ENCODE measurements at places on chromosomes 2 and 18.

DNA sequence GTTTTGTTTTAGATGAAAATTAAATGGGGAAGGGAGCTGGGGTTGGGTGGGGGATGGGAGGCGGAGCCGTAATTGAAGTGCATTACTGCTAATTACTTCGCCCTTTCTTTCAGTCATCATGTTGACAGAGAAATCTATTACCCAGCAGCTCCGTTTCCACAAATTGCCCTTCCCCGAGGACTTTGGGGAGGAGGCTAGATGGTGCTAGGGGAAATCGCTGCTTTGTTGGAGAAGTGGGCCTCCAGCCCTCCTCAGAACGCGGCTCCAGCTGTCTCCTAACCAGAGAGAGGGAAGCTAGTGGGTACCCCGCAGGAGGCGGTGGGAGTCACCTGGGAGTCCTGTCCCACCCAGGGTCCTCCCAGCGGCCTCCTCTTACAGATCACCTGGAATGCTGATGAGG, 130.9 kb upstream of the MYCN start:
- no peak for DNase-seq

- DNase-seq, result no peak
Observed at GRCh38 chr2:67733517-67733916, 329.3 kb downstream of the C1D start.

DNA sequence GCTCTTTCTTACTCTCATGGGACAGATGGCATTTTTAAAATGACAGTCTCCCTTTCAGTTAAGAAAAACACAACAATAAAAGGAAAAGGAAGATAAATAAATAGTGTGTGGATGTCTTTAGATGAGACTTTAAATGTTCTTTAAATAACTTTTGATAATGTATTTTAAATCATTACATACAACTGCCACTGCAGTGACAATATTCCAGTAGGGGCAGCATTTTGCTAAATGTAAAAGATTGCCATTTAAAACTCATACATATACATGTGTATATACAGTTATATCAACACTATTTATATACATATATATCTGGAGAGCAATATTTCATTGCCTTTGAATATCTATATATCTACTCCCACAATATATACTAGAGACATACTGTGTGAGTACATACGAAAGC, 90.7 kb downstream of the INO80D start:
- DNase-seq, result no peak

DNA sequence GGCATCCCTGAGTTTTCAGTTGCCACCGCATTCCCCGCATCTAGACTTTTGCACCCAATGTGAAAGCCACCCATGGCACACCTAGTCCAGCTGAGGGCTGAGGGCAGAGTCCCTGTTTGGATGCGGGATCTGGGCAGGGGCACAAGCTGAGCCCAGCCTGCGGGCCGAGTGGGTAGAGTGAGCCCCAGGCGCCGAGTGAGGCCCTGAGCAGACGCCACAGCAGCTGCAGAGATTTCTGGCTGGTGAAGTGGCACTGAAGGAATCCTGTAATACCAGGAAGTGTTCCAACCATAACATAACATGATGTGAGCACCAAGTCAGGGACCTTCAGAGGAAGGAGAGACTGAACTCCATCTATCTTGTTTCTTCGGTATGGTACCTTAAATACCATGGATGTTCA, 27.7 kb upstream of the FRZB start:
- DNase-seq, result no peak

DNA sequence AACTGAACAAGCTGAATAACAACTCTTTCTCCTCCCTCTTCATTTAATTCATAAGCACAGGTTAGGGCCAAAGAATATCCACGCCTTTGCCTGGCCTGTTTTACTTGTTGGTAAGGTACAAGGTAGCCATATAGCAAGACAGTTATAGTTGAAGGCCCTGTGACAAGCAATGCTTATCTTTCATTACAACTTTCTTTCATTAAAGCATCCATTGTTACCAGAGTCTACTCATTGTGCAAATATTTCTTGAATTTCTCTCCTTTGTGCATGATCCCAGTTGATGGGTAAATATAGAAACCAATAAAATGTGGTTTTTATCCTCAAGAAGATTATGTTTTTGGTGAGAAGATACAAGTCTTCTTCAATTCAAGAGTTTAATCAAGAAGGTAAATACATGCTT, 140.2 kb downstream of the UBE2E3 start:
- DNase-seq, result no peak

DNA sequence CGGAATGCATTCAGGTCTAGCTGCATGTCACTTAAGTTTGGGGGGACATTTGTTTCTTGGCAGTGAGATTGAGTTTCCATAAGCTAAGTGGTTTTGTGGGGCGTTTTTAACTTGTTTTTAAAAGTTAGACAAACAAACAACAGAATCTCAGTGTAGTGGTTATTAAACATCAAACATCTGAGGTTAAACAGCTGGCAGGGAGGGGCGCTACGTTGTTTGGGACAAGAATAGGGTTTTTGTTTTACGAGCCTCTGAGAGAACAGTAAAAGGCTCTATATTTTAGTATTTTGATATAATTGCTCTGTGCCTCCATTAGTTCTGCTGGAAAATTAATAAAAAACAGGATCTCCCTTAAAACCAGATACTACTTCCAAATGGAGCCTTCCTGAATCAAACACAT, 41.6 kb upstream of the TMEM177 start:
- DNase-seq, result no peak

- DNase-seq, result peak; percentile 90
Observed at GRCh38 chr2:40353231-40353630, 98.7 kb downstream of the SLC8A1 start.

GRCh38 chr18:35099911-35100310, 58.7 kb downstream of the MAPRE2 start:
- no peak for DNase-seq

DNA sequence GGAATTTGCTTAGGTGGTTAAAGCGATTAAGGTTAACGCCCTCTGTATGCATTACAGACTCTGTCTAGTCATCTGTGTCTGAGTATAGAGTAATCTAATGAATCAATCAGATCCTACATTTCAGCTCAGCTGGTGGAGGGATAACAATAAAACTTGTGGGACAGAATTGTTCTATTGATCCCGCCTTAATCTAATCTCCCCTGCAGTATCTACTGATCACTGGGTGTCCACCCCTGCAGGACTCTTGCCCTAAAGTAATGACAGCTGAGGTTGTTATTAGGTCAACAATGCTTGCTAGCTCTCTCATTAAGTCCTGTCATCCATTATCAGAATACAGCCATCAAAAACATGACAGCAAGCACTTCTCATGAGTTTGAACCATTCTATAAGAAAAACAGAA, 462.6 kb upstream of the TMEFF2 start:
- peak; percentile 54 for DNase-seq

GRCh38 chr2:48715042-48715899, 40.3 kb downstream of the LHCGR start:
- DNase-seq, result no peak

DNA sequence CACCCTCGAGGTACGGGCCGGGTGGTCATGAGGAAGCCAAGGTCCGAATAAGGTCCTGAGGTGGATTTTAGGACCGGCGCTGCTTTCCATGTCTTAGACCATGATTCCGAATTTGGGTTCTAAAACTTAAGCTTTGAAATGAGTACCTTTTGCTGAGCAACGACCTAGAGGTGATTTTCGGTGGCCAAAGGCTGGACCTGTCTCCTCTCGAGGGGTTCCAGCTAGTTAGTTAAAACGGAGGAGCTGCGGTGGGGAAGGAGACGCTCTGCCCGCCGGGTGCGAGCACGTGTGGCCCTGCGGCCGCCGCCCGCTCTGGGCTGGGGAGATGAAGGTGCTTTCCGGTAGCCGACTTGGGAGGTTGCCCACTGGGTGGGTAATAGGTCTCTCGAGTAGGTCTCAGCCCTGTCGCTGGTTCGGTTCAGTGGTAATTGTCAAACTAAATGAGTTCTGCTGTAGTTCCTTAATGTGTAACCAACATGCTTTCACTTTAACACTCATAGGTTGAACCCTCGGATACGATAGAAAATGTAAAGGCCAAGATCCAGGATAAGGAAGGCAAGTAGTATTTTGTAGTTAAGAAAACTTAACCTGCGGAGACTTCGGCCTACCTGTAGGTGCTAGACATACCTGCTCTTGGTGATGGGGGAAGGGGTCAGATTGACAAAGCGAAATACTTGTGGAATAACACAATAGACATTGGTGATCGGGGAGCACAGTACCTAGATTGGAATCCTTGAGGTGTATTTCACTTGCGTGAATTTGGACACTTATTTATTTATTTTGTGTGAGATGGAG, 572 bp downstream of the RPS27A start:
- no peak for DNase-seq

DNA sequence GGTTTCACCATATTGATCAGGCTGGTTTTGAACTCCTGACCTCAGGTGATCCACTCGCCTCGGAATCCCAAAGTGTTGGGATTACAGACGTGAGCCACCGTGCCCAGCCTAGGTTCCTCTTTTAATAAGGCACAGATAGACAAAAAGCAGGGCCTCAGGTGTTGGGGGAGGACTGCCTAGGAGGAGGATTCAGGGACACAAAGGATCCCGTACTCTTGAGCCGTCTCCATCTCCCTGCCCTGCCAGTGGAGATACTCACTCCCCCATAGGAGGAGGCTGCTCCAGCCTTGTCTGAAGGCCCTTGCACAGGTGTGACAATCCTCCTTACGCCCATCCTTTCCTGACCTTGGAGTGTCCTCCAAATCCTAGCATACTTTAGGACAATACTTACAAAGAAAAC, 32.0 kb upstream of the TFCP2L1 start:
- no peak for DNase-seq

DNA sequence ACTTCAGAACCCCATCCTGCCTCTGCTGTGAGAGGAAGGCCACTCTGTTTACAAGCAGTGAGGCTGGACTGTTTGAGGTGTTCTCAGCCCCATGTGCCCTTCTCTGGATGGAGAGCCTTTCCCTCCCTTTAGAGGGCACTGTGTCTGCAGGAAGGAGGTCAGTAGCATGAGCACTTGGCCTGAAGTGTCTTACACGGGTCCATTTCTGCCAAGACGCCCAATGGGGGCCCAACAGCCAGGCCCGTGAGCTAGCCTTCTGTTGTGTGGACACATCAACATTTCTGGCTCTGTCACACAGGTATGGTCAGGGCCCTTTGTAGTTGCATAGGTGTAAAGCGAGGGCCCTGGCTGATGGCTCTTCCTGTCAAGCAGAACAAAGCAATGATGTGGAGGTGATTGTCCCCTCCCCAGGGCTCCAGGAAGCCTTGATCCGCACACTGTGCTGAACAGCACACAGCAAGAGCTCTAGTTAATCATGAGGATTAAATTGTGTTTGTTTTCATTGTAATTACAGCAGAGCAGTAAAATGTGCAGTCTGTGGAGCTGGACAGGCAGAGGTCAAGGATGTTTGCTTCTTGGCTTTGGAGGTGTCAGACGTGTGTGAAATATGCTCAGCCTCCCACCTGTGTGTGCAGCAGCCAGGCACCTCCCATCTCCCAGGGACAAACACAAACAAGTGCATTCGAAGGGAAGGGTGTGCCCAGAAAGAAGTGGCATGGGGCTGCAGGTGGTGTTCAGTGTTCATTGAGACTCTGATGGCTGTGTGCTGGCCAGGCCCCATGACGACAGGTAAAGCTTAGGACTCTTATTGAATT, 132.1 kb downstream of the SH3RF3 start:
- DNase-seq, result no peak

Measured in NCI-H2227 treated with DMSO at 0.1 percent for 48 hours (cell line).